ENCODE measurements at places on chromosomes 7 and 10.

DNA sequence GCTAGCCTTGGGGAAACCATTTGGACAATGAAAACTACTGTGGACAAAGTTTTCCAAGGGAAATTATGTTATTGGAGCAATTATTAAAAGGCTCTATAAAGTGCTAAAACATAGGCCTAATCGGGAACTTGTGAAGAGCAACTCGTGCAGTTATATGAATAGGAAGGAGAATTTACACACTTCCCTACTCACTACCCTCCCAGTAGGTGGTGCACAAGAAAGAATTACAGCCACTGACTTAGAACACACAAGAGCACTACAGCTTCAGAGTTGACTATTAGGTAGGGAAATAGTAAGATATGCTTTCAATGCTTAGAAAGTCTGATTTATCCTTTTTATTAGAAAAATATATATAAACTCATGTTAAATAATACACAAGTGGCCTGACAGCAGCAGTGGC lies 47.2 kb downstream of the GSAP start:
- no peak for DNase-seq

GRCh38 chr10:100204370-100204769 lies 18.5 kb upstream of the ERLIN1 start:
- DNase-seq, result no peak

- DNase-seq, result no peak
These were observed 608.9 kb downstream of the SORCS1 start for GRCh38 chr10:106555599-106555998.

DNA sequence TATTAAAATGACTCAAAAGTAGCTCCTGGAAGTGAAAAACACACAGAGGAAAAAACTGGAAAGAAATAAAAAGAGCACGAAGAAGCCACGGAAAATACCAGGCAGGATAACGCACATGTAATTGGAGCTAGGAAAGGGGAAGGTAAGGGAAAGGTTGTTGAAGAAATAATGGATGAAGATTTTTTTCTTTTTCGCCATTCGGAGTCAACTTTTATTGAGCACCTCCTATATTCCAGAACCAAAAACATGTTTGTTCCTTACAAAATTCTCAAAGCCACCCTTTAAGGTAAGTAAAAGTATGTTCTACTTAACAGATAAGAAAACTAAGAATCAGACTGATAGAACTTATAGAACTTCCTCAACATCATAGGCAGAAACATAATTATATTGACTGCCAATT lies 32.8 kb upstream of the PTPRN2 start:
- DNase-seq, result no peak

GRCh38 chr10:6925146-6925545 lies 345.1 kb upstream of the PRKCQ start:
- DNase-seq, result no peak

GRCh38 chr10:22824984-22825383 lies 102.9 kb upstream of the ARMC3 start:
- DNase-seq, result no peak

- no peak for DNase-seq
These were observed 530.5 kb downstream of the ACTR3B start for GRCh38 chr7:153290066-153290465.

DNA sequence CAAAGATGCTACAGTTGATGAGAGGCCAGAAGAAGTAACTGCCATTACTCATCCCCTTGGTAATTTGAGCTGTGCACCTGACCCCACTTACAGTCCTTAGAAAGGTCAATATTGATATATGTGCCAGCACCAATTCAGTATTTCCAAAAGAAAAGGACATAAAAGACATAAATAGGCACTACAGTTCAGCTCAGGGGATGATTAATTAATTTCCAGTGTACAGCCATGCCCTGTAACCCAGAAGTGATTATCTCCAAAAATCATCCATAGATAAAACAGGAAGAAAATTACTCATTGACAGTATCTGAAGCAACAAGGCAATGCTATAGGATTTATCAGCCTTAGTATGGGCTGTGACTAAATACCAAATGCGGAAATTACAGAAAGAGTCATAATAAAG lies 82.4 kb downstream of the PHYHIPL start:
- DNase-seq, result no peak

DNA sequence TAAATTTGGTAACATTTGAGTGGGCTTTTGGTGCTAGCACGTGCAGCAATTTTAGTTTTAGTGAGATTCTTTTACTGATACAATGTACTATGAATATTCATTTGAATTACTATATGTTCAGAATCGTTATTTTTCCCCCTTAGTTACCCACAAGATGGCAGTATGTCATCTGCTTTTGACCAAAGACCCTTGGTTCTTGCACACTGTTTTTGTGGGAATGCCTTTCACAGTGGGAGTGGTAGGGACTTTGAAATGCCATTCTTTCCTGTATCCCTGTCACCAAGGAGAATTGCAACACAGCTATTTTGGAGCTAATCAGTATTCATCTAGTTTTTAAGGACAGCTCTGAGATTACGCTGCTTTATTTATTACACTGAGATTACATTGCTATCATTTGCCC lies 40.6 kb downstream of the SEC23IP start:
- DNase-seq, result no peak

GRCh38 chr7:99121496-99122021 lies 22.3 kb downstream of the SMURF1 start:
- DNase-seq, result no peak

GRCh38 chr7:139426258-139427028 lies 57.0 kb downstream of the KLRG2 start:
- DNase-seq, result no peak

DNA sequence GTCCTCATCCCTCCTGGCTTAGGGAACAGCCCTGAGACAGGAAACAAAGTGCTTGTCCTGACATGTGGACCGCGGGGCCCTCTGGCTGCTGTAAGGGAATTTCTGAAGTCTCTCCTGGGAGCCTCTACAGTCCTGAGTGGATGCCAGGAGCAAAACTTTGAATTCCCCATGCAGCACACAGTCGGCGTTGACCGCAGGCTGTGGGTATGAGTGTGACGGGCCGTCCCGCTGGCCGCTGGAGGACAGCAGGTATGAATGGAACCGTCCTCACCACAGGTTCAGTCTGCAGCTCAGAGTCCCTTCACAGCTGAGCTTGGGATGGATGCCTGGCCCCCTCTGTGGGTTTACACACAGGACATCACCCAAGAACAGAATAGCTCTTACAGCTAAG lies 94.9 kb downstream of the GPR26 start:
- DNase-seq, result no peak

- no peak for DNase-seq
These were observed 420.2 kb upstream of the NFE2L3 start for GRCh38 chr7:25731846-25732245.

DNA sequence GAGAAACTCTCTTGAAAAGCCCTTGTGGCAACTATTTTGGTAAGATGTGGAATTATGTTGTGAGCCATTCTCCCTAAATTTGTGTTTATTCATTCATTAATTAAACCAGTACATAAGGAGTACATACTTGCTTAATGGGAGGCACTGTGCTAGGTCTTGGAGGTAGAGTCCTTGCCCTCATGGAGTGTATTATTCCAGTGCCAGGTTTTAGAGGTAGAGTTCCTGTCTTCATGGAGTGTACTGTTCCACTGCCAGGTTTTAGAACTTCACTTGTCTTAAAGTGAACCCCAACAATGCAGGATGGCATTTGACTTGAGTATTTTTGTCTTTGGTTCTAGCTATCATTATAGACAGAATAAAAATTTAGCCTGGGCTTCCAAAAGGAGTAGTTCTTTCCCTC lies 8.8 kb downstream of the MXI1 start:
- DNase-seq, result no peak

DNA sequence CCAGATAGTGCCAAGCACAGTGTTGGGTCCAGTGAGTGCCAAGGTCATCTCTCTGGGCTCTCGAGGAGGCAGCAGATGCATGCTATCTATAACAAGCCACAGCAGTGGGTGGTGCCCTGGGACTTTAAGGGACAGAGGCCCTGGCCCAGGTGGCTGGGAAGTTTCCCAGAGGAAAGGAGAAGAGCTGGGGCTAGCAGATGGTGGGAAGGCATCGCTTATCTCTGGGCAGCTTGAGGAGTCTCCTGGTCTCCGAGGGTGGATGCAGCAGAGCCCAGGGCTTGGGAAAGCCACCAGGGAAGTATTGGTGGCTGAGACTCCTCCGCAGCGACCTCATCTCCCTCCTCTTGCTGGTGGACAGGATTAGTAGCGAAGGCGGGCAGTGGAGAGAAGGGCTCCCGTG lies 63.4 kb upstream of the LRRC4 start:
- no peak for DNase-seq

DNA sequence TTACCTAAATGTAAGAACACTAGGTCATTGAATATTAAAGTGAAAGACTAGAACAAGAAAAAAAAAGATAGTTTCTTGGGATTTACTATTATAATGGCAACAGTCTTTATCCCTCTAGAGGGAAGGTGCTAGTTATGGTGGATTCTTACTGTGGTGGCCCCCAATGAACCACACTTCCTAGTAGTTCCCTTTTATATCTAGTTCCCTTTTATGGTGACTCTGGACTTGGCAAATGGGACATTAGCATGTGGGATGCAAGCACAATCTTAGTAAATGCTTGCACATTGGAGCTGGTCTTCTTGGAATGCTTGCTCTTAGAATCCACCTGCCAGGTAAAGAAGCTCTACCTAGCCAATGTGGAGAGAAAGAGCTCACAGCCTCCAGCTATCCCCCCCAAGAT lies 430.2 kb downstream of the LRMDA start:
- DNase-seq, result no peak

- DNase-seq, result no peak
These were observed 23.4 kb downstream of the MGAM2 start for GRCh38 chr7:142134909-142135308.

DNA sequence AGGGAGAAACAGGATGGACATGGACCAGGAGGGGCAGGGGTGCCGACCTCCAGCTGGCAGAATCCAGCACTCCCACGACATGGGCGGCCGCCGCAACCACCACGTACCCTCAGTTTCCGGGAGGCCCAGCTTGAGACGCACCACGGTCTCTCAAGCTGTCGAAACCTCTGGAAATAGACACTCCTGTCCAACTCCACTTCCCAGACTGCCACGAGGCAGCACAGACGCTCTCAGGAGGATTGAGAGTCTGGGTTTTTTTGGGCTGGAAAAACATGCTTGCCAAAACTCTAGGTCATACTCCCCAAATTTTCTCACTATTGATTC lies 37.9 kb upstream of the PDGFA start:
- peak; percentile 59 for DNase-seq

GRCh38 chr7:98802781-98803110 lies 67.1 kb downstream of the TMEM130 start:
- no peak for DNase-seq

DNA sequence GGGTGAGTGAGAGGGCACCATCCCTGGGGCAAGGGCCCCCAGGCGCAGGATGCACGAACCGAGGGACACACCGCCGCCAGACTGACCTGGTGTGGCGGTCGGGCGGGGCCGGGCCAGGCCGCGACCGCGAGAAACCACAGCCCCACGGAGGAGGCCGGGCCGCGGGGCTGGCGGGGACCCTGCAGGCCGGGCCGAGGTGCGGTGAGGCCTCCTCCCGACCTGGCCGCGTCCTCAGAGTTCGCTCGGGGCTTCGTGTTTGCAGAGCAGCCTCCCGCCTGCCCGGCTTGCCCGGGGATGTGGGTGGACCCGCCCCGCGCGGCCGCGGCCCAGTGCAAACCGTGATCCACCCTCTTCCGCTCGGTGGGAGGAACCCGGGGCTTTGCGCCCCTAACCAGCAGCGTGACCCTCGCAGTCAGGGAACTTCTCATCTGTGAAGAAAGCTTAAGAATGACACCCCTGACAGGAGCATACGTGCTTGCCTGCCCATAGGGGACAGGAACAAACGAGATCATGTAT lies 20.6 kb upstream of the HOXA13 start:
- peak; percentile 81 for DNase-seq

GRCh38 chr10:31426401-31426800 lies 107.4 kb downstream of the ZEB1 start:
- DNase-seq, result no peak

GRCh38 chr7:36082216-36082615 lies 70.8 kb upstream of the EEPD1 start:
- DNase-seq, result no peak

GRCh38 chr10:12334186-12334530 lies 15.2 kb upstream of the CAMK1D start:
- DNase-seq, result no peak

GRCh38 chr7:155374276-155375252 lies 76.9 kb downstream of the INSIG1 start:
- peak; percentile 83 for DNase-seq

- DNase-seq, result no peak
These were observed 63.5 kb downstream of the PRKAG2 start for GRCh38 chr7:151813445-151813844.

DNA sequence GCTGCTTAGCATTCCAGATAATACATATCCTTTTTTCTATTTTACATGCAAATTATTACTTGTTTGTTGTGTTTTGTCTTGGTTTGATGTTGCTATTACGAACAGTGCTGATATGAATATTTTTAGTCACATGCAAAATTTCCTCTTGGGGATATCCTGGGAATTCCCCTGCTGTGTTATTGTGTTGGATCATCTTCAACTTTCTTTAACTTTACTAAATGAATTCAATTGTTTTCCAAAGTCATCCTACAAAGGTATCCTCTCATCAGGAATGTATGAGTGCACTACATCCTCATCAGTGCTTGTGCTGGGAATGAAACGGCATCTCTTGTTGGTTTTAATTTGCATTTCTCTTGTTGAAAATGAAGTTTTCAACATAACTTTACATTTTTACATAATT lies 87.1 kb downstream of the AASS start:
- DNase-seq, result no peak

DNA sequence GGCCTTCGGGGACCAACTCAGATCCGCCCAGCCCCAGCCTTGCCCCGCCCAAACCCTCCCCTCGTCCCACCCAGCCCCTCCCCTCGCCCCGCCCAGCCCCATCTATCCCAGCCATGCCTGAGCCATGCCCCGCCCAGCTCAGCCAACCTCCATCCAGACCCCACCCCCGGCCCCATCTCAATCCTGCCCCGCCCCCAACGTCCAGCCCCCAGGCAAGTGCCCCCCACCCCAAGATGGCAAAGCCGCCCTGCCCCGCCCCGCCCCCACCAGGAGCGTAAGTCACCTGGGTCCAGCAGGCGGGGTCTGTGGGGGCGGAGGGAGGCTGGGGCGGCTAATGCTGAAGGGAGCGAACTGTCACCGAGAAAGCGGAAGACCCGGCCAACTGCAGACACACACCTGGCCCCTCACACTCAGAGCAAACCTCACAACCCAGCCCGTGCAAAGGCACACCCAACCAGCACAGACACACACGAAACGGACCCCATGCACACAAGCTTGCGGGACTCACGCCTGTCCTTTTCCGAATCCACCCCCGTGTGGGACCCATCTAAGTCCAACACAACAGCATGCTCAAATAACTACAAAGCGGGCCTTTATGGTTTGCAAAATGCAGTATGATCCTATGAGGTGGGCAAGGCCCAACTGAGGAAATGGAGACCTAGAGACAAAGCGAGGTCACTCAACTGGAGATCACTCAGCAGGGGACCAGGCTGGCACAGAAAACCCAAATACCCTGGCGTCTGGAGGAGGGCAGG lies 11.5 kb upstream of the OGA start:
- DNase-seq, result peak; percentile 87

GRCh38 chr10:1412531-1413189 lies 324.7 kb downstream of the ADARB2 start:
- DNase-seq, result no peak

GRCh38 chr10:25808372-25808771 lies 125.7 kb upstream of the MYO3A start:
- no peak for DNase-seq
